ENCODE measurements at places on chromosomes 4 and X.

DNA sequence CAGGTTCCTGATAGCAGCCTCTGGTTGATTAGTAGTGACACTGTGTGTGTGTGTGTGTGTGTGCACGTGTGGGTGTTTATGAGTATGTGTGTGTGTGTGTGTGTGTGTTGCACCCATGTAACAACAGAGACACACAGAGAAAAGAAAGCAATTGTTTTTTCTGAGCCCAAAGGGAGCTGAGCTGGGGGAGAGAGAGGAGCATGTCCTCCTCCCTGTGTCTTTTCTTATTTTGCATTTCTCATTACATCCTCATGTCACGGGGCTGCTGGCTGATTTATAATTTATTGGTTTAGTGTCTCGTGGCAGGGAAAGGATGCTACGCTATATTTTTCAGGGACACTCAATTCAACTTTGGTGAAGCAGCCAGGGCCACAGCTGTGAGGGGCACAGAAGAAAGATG lies 511.4 kb downstream of the BCOR start:
- no peaks in the 10 kb centered on the region for H3K27me3 ChIP-seq
- H3K27ac ChIP-seq, result no peak overlapping the region
- no peaks in the 10 kb centered on the region for H3K4me1 ChIP-seq
- H3K36me3 ChIP-seq, result no peaks in the 10 kb centered on the region

- H3K36me3 ChIP-seq, result peaks cover 67% of the 10 kb centered on the region
- DNase-seq, result no peak
- no peaks in the 10 kb centered on the region for H3K4me1 ChIP-seq
- no peak overlapping the region for H3K27ac ChIP-seq
- H3K27me3 ChIP-seq, result no peaks in the 10 kb centered on the region
Measured at GRCh38 chr4:184762100-184762499, 28.2 kb upstream of the CENPU start.

DNA sequence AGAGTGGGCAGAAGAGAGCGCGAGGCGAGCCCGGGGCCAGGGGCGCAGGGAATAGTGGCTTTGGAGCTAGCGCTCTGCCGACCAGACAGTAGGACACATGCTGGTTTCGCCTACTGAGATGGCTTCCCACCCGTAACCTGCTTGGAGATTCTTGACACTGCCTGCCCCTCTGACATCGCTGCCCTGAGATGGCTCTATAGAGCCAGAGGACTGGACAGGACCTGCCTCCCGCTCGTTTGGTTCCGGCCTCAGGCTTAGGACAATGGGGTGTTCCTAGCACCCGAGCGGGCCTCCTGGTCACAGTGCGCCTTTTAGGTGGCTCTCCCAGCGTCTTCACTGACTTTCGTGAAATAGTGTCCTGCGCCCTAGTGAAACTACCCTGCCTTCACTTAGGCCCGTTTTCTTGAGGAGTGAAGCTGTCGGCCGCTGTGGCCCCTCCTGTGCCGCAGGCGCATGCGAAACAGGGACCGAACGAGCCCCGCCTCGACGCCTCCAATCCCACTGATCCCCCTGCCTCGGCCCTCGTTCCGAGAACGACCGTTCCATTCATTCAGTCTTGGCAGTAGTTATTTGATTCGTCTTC lies 608 bp downstream of the TAF1 start:
- H3K27ac ChIP-seq, result peak overlapping the region; percentile 66
- H3K4me1 ChIP-seq, result no peaks in the 10 kb centered on the region
- H3K36me3 ChIP-seq, result peaks cover 24% of the 10 kb centered on the region
- H3K27me3 ChIP-seq, result no peaks in the 10 kb centered on the region
- H3K4me3 ChIP-seq, result peak overlapping the region; percentile 93
- DNase-seq, result no peak

DNA sequence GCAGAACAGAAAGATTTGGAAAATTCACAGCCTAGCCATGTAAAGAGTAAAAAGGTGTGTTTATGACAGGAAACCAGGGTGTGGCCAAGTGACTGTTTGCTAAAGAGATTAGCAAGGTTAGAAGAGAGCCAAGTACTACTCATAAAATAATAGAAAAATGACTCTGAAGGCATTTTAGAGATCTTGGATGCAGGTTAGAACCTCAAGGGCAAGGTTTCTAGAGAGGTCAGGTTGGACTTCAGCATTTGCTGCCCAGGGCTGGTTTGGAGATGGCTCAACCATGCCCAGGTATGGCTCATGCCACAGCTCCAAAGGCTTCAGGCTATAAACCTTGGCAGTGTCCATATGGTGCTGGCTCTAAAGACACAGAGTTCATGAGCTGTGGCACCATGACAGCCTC lies 40.6 kb upstream of the ADGRA3 start:
- H3K36me3 ChIP-seq, result no peaks in the 10 kb centered on the region
- no peak for DNase-seq
- no peak overlapping the region for H3K4me3 ChIP-seq
- H3K27me3 ChIP-seq, result no peaks in the 10 kb centered on the region

GRCh38 chr4:155982736-155983385 lies 29.2 kb upstream of the CTSO start:
- H3K27me3 ChIP-seq, result no peaks in the 10 kb centered on the region
- no peaks in the 10 kb centered on the region for H3K36me3 ChIP-seq
- H3K4me1 ChIP-seq, result no peaks in the 10 kb centered on the region
- DNase-seq, result no peak

DNA sequence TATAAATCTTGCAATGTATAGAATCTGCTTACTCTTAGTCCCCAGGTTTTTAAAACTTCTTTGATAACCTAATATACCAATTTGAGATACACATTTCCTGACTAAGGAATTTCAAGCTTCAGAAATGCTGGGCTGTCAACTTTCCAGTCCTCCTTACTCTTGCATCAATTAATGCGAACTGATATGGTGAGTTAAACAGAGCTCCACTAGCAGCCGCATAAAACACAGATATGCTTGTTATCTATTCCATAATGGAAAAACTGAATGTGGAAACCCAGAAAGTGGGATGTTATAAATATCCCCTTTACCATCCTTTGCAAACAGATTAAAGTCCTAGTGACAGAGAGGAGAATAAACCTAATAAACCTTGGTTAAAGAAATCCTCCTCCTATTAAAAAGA lies 1913.7 kb downstream of the STIM2 start:
- DNase-seq, result no peak
- no peaks in the 10 kb centered on the region for H3K36me3 ChIP-seq
- H3K27me3 ChIP-seq, result no peaks in the 10 kb centered on the region

- no peaks in the 10 kb centered on the region for H3K27me3 ChIP-seq
- no peaks in the 10 kb centered on the region for H3K4me1 ChIP-seq
- no peak for DNase-seq
- H3K27ac ChIP-seq, result no peak overlapping the region
Measured at GRCh38 chr4:25528391-25528790, 127.3 kb upstream of the SLC34A2 start.

GRCh38 chr4:19134685-19135084 lies 1113.1 kb upstream of the LCORL start:
- no peaks in the 10 kb centered on the region for H3K36me3 ChIP-seq
- no peak for DNase-seq
- H3K4me3 ChIP-seq, result no peak overlapping the region
- H3K27me3 ChIP-seq, result no peaks in the 10 kb centered on the region
- H3K27ac ChIP-seq, result no peak overlapping the region

- no peaks in the 10 kb centered on the region for H3K4me1 ChIP-seq
- H3K27ac ChIP-seq, result no peak overlapping the region
- H3K4me3 ChIP-seq, result no peak overlapping the region
Measured at GRCh38 chr4:103144926-103145325, 45.3 kb upstream of the BDH2 start.

Measured in endodermal cell (in vitro differentiated cells).